ENCODE measurements at places on chromosomes 4 and X.

DNA sequence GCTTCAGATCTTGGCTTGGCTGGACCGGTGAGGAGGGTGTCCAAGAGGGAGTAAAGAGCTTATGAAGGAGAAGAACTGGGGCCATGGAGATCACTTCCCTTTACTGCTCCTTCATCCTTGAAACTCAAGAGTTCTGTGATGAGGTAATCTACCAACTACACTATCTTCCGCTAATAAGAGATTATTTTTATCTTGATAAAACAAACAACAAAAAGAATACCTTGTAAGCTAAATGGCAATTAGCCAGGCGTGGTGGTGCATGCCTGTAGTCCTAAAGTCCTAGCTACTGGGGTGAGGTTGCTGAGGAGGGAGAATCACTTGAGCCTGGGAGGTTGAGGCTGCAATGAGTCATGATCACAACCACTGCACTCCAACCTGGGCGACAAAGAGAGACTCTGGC, 47.4 kb downstream of the HAUS3 start:
- no peak for DNase-seq

GRCh38 chr4:149518471-149518870, 297.2 kb downstream of the IQCM start:
- DNase-seq: no peak

DNA sequence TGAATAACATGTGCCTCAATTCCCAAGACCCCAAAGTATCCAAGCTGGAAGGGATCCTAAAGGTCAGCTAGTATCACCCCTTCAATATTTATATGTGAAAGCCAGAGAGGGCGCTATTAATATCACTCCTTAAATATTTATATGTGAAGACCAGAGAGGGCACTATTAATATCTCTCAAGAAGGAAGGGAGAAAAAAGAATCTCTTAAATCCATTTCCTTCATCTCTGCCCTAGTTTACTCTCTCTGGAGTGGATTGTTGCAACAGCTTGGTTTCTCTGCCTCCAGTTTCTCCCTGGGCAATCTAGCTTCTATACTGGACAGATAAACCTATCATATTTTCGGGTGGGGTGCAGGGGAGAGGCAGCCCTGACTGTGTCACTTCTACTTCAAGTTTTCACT, 31.6 kb upstream of the MSN start:
- no peak for DNase-seq

- DNase-seq: no peak
These were observed at the start of gene NSG1 for GRCh38 chr4:4386736-4387392. TSS of gene NSG1 (plus strand) at chr4:4387102. CDS start at chr4:4387630, 528 bp downstream.
